Right renal cortex interstitium (tissue), 3 donors: ENCODE measurements at places on chromosomes 3 and 15. TPM values are rescaled to one million over a fixed set of nuclear protein-coding genes. Genes with fewer than 3 reads are reported as not detected.

DNA sequence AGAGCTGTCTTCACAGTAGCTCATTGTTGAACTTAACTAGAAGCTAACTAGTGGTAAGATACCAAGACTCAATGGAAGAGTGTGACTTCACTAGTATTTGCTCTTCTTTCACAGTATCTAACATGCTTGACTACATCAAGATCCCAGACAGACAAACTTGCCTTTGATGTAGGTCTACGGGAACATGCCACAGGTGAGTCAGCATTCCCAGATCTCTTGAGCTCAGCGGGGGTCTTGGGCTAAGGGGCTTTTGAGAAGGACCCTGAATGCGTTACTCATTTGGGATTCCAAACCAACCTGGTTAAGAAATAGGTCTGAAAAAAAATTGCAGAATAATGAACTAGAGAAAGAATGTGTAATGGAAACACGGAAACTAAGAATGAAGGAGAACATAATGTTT, 222.4 kb downstream of the RYR3 start:
- no peak for DNase-seq

DNA sequence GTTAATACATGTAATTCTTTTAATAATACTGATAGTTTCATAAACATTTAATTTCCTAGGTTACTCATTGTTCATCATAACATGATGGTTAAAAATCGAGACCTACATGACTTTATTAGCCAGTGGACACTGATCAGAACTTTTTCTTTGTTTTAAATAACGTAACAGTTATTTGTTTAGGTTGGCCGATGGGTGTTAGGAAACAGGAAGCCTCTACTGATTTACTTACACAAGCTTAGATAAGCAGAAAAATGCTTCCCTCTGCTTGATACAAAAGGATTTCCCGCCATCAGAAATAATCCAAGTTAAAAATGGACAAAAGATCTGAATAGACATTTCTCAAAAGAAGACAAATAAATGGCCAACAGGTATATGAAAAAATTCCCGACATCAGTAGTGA, 16.6 kb upstream of the APH1B start:
- DNase-seq = no peak

GRCh38 chr3:113278599-113278955, 67.2 kb downstream of the BOC start:
- DNase-seq = no peak

GRCh38 chr3:71201939-71202338, 381.6 kb downstream of the FOXP1 start:
- no peak for DNase-seq

DNA sequence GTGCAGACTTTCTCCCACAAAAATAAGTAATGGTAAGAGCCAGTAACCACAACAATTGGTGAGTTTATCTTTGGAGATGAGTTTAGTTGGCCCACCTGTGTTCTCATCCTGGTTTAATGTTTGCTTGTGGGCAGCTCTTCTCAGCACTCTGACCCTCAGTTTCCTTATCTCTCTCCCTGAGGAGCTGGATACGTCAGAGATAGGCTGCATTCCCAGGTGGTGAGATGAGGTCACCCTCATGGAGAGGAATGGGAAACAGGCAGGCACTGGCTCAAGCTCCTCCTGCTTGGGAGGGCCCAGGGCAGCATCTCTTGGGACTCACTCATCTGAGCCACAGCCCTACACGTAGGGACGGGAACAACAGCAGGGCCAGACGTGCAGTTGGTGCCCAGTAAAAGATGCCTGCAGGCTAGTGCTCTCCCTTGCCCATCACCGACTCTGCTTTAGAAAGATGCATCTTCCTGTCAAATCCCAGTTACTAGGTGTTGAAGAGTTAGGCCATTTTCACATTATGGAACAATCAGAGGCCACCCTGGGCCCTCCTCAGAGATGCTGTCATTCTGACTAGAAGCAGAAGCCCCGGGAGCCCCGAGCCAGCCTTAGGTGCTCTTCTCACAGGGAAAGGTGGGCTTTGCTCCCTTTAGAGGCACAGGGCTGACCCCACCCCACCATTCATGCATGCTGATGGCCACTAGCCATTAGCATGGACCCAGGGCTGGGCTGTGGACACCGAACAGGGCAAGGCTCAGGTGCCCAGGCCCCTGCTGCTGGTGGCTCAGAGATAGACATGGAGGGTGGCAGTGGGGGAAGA, 59.7 kb downstream of the GRIP2 start:
- no peak for DNase-seq

The OXTR gene
- polyA plus RNA-seq = 1.00 TPM

DNA sequence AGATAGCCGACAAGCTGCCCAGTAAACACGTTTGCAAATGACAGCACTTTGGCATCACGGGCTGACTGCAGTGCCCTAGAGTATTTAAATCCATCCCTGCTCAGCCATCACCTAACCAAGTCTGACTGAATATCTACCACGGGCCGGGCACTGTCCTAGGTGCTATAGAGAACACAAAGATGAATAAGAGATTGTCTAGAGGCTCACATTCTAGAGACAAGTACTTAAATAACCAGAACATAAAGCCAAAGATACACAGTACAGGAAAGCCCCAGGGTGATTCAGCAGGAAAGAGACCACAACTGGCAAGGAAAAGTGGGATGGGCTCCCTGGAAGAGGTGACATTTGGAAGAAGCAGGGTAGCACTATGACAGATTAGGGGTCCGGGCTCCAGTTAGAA, 103.5 kb downstream of the MYLK start:
- no peak for DNase-seq

- DNase-seq = no peak
Measured at GRCh38 chr3:148203297-148204010, 494.2 kb upstream of the AGTR1 start.

The LYZL4 gene
- polyA plus RNA-seq = not detected

DNA sequence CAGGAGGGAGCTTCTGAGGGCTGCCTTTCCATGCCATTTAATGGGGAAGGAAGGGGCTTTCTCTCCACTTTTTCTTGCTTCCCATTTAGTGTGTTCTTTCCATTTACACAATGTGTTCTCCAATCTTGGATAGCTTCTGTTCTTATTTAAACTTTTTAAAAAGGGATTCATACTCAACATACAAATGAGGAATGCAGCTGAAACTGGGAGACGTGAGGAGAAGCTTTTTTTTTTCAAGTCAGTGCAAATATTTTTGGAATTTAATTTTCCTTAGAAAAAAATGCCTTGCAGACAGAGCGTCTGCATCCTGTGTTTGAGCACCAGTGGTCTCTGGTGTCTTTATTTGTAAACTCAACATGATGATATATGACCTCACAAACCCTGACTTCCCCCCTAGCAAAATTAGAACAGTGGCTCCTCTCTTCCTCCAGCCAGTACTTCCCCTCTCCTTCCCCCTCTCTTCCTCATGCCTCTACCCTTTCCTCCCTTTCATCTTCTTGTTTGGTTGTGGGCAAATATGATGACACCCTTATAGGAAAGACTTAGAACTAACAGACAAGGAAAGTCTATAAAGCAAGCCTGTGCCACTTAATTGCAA, 48.1 kb upstream of the PCSK6 start:
- DNase-seq = no peak

DNA sequence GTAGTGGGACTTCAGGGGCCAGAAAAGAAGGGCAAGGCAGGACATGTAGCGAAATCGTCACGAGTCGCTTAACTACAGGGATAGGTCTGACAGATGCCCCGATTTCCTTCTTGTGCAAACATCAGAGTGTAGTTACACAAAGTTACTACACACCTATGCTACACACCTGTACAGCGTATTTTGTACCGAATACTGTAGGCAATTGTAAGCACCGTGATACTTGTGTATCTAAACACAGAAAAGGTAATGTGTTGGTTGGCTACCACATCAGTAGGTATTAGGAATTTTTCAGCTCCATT, 515 bp upstream of the MTHFS start:
- DNase-seq = peak; percentile 31

DNA sequence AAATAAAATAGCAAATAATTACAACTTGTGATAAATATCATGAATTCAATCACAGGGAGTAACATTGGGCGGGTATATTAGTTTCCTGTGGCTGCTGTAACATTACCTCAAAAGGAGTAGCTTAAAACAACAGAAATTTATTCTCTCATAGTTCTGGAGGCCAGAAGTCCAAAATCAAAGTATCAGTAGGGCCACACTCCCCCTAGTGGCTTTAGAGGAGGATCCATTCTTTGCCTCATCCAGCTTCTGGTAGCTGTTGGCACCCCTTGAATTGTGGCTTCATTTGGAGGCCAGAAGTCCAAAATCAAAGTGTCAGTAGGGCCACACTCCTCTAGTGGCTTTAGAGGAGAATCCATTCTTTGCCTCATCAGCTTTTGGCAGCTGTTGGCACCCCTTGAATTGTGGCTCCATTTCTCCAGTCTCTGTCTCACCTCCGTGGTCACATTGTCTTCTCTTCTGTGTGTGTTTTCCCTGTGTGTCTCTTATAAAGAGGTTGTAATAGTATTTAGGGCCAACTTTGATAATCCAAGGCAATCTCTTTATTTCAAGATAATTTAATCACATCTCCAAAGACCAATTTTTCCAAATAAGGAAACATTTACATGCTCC, 3.1 kb upstream of the CFAP20DC start:
- DNase-seq = no peak

DNA sequence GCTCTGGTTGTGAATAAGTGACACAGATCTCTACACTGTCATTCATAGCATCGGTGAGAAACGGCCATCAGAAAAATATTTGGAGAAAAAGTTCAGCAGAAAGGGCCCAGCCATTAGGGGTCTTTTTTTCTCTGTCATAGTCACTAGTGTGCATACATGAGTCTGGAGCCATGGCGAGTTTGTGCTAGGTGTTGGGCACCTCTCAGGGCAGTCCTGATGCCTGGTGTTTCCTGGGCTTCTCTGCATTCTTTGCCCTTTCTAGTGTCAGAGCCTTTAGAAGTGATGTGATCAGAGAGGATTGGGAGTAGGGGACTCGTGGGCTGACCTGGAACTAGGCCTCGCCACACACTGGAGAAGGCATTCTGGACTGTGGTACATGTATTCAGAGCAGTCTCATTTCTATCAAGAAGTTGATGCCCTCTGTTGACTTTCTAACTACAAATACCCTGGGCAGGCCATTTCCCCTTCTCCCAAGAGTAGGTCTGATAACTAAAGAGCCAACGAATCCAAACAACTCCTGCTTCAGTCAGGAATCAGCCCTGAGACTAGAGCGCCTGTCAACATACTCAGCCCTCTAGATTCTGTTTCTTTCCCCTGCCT, 1.6 kb downstream of the KY start:
- DNase-seq = no peak

The SEMA5B gene
- 17.5 TPM for polyA plus RNA-seq

DNA sequence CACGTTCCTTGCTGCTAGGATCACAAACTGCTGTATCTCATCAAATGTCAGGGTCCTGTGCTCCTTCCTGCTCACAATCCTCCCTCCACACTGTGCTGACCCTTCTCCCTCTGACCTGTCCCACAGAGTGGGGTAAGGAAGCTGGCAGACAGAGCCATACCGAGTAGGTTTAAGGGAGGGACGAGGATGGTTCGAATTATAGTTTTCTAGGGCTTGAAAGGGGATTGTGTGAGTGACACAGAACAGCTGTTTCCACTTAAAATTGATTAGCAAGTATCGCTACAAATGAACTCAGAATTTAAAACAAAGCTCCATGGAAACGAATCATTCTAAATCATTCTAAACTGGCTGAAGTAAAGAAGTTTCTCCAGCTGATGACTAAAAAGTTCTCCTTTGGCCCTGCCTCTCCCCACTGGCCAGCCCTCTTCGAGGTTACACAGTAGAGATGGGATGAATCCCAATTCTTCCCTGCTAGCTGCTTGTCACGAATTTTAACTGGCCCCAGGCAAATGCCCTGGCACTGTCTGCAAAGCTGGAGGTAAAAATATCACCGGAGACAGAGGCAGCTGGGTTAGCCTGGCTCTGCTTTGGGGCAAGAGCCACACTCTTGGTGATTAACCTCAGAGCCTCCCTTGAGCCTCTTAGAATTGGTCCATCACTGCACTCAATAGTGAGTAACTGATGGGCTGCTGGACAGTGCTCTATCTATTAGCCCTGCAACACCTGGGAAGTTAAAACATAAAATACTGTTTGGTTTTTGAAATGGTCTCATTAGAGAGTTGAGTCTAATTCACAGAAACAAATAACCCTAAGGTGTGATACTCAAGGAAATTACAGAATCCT, 194.9 kb downstream of the CHST2 start:
- DNase-seq = no peak

The LXN gene
- polyA plus RNA-seq = 34.4 TPM

The TMEM108 gene
- 2.3 TPM for polyA plus RNA-seq

DNA sequence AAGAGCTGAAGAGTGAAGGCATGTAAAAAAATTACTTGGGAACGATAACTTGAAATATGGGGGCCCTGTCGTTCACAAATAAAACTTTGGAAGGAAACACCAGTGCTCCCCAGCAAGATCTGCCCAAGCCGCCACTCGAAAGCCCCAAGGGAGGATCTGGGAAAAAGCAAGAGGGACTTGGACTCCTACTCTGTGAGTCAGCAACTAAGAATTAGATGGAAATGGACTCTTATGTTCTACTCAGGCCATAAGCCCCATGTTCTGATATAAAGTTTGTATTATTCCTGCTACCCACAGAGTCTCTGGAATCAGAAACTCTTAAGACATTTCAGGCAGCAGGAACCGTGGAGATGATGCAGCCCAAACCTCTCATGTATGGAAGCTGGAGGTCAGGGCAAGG, 75.7 kb downstream of the ITGB5 start:
- no peak for DNase-seq

GRCh38 chr15:44024155-44024554, 170.9 kb downstream of the FRMD5 start:
- DNase-seq = no peak

GRCh38 chr3:160400030-160400701, 716 bp downstream of the SMC4 start:
- DNase-seq = peak; percentile 13

DNA sequence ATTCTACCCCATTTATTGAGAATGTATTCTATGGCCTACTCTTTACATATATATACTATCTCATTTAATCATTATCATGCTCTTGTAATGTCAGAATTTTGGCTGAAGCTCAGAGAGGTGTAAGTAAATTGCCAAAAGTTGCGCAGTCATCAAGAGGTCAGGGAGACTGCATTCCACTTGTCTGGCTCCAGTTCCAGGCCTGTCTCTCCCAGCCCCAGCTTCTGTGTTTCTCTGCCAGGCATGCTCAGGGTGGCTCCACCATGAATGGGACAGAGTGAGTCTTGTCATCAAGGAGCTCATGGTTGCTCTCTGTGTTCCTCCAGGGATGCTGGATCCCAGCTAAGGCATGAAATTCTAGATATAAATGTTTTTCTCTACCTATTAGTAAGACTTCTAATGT, 635.1 kb upstream of the MDFIC2 start:
- no peak for DNase-seq

DNA sequence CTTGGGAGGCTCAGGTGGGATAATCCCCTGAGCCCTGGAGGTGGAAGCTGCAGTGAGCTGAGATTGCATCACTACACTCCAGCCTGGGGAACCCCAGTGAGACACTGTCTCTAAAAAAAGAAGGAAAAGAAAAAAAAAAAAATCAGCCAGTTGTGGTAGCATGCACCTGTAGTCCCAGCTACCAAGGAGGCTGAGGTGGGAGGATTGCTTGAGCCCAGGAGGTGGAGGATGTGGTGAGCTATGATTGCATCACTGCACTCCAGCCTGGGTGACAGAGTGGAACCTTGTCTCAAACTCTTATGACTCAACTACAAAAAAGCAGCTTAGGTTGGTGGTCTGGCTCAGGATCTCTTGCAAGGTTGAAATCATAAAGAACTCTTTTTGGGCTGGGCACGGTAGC, 19.3 kb upstream of the GPX1 start:
- DNase-seq = no peak

- DNase-seq = no peak
Measured at GRCh38 chr3:8546609-8547008, 45.0 kb downstream of the LMCD1 start.

The OIP5 gene
- polyA plus RNA-seq = 10.3 TPM

The FBXO40 gene
- polyA plus RNA-seq = 0.07 TPM

The VPS33B gene
- 20.3 TPM for polyA plus RNA-seq
